Camera-type eye (tissue), 1 donor: ENCODE measurements at places on chromosomes 5 and 9. TPM values are rescaled to one million over a fixed set of nuclear protein-coding genes. Genes with fewer than 3 reads are reported as not detected.

The PJA2 gene
- 203 TPM for total RNA-seq

The C9orf153 gene
- 1.2 TPM for total RNA-seq

The OLFML2A gene
- 62.5 TPM for total RNA-seq

The PCDHGA2 gene
- total RNA-seq, result 15.8 TPM

The BTNL8 gene
- not detected for total RNA-seq
